ENCODE measurements at places on chromosomes 5 and 9.

DNA sequence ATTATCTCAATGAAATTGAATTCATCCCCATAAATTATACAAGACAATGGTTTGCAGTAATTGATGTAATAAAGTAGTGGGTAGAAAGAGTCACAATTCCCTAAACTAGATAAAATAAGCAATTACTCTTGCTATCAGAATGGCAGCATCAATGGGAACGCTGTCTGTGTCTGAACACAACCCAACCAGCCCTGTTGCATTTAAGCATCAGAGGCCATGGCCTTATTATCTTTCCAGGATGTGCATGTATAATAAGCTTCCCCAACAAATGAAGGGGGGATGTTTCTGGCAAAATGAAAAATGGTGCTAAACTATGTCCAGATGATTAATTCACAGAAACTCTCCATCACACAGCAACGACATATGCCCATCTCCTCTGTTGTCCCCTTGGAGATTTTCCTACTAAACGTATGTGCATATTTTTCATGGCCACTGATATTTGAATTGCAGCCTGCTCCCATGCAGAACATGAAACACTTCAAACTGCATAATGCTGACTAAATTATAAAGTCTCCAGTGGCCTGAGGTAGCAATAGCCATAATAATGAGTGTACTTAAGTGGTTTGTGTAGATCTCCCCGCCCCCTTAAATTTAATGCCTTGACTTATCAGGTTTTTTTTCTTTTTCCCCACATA, 306.9 kb upstream of the ADAMTS16 start:
- no peak for DNase-seq

DNA sequence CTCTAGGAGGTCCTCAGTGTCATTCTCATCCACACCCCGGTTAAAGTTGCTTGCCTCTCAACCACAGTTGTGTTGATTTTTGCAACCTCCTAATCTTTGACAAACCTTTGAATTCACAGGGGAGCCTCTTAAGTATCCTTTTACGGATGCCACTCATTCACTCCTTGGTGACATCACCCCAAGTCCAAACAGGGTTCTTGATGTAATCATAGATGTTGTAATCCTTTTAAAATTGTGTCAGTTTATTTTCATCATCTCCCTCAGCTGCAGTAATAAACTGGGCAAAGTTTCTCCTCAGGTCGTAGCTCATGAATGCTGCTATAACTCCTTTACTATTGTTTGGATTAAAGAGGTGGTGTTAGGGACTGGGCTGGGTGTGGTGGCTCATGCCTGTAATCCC, 637.2 kb upstream of the NUDT12 start:
- DNase-seq, result no peak

- DNase-seq, result no peak
These were observed 4.9 kb downstream of the AK6 start for GRCh38 chr5:69364414-69364813.

DNA sequence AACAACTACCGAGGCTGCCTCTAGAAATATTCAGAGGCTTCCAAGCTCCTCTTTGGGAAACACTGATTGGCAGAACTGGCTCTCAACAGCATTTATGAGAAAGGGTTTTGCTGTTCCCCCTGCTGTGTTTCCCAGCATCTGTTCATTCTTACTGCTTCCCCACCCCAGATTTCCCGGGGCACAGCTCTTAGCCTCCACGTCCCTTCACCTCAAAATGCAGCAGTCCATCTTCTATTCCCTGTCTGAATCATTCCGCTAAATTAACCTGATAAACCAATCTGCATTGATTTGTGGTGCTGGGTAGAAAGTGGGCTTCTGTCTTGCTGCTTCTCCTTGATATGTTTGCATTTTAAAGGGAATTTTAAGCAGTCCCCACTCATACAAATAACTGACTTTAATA, 67.4 kb downstream of the PLK2 start:
- no peak for DNase-seq

DNA sequence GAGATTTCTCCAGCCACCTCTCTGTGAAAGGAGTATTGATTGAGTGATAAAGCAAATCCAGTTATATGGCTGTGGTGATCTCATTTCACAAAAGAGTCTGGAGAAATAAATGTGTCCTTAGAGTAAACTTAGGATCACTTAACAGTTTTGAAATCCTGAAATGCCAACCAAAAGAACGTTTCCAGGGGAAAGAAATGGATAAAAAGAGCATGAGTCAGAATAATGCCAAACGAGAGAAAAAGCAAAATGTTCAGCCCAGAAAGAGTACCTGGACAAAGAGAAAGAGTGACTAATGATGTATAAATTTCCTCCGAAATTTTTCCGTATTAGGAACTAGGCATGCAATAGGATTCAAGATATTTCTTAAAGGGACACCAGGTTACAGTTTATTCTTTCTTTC, 463.1 kb upstream of the CDH10 start:
- DNase-seq, result no peak

DNA sequence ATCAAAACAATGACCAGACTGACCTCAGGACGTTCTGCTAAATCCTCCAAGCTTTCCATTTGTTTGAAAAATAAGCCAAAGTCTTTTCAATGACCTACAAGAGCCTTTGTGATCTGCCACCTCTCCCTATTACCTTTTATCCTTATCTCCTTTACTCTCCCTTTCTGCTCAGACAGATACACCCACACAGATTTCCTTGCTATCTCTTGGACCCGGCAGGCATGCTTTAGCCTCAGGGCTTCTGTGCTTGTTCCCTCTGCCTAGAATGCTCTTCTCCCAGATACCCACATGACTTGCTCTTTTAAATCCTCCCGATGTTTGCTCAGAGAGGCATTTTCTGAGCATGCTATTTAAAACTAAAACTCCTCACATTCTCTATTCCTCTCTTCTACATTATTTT, 8.9 kb upstream of the ELOVL7 start:
- no peak for DNase-seq

DNA sequence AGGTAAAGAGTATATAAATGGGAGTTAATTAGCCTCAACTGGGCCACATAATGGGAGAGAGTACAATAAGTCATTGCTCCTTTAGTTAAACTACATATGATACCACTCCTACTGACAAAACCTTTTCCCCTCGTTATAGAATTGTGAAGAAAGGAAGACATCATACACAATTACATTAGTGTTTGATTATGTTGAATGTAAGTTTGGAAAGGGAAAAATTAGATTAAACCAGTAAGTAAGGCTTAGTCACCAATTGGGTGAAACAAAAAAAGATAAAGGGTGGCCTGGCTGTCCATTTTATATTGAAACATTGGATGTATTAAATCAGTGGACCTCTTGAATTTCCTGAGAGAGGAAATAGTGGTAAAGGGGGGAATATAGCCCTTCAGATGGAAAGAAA, 464.3 kb upstream of the PAPPA start:
- no peak for DNase-seq

DNA sequence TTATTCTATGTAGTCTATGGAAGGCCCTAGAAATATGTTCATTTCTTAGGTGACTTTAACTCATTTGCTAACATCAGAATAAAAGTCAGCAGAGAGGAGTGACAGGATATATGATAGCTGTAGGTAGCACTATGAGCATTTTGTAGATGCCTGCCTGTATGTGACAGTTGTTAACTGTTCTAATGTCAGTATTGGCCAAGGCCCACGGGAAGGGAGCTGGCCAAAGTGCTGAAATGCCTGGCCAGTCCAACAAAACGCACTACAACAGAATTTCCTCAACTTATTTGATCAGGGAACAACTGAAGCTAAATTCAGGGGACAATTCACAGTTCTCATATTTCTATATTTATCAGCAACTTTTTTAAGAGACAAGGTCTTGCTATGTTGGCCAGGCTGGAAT, 20.8 kb downstream of the SV2C start:
- no peak for DNase-seq

DNA sequence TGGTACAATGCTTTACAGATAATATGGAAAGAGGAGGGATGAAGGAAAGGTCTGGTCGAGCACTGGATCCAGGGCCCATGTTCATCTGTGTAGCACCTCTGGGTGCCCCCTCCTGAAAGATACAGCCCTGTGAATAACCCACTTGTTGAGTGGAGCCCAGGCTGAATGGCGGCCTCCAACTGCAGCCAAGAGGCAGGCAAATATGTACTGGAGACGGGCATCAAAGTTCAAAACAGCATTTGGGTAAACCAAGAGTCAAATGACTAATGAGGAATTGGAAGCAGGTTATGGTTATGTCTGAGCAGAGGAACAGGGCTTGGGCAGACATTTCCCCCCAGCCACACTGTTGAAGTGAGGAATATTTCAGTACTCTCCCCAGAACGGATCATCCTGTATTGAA, 1.1 kb downstream of the C9 start:
- DNase-seq, result no peak

DNA sequence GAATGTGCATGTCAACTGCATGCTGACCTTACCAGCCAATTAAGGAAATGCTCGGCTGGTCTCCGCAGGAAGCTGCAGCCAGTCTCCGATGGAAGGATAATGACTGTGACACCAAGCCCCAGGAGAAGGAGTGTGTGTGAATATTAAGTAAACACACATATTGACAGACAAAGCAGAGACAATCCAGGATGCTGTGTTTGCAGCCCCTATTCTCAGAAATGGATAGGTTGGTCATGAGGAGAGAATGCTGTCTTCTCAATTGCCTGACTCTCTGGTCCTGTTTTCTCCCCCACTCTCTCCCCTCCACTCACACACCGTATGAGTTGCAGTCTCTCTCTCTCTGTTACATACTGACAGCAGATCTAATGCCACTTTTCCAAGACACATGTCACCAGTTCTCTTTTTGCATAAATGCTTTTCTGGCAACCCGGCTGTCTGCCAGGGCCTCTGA, 85.7 kb downstream of the EPB41L4A start:
- no peak for DNase-seq

- DNase-seq, result no peak
These were observed 235.7 kb downstream of the ENC1 start for GRCh38 chr5:74404574-74405508.

GRCh38 chr9:110555551-110556331, 23.8 kb downstream of the SVEP1 start:
- no peak for DNase-seq

Measured in stimulated activated CD8-positive, alpha-beta memory T cell treated with anti-CD3 and anti-CD28 coated beads, Interleukin-12 subunit alpha, Interleukin-12 subunit beta, amount 100 ng/mL, for 1 hour (primary cell).